ENCODE measurements at places on chromosomes 16 and 17. TPM values are rescaled to one million over a fixed set of nuclear protein-coding genes. Genes with fewer than 3 reads are reported as not detected.
A peak's percentile ranks its signal among the peaks of the same experiment; 100 is the strongest.

DNA sequence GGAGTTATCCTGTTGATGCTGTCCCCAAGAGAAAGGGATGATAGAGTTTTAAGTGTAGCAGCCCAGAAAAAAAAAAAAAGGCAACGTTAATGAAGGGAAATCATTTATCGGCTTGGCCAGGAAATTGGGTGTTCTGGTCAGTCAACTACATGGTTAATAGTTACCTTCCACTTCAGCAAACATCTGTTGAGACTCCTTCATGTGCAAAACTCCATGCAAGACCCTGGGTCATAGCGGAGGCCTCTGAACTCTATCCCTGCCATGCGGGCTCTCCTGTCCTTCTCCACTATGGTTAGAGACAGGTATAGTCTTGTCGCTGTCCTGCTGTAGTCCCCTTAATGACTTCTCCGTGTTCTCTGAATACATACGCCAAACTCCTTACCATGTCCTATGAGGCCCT, 3.5 kb upstream of the LYRM9 start:
- DNase-seq = no peak

GRCh38 chr16:28543072-28543471, 4.3 kb upstream of the NUPR1 start:
- no peak for DNase-seq

GRCh38 chr17:33198954-33199353, 94.1 kb downstream of the ASIC2 start:
- no peak for DNase-seq

GRCh38 chr17:42305543-42306384, 17.5 kb downstream of the STAT5A start:
- no peak for DNase-seq

GRCh38 chr16:4194661-4195060, 47.2 kb downstream of the SRL start:
- DNase-seq = no peak

DNA sequence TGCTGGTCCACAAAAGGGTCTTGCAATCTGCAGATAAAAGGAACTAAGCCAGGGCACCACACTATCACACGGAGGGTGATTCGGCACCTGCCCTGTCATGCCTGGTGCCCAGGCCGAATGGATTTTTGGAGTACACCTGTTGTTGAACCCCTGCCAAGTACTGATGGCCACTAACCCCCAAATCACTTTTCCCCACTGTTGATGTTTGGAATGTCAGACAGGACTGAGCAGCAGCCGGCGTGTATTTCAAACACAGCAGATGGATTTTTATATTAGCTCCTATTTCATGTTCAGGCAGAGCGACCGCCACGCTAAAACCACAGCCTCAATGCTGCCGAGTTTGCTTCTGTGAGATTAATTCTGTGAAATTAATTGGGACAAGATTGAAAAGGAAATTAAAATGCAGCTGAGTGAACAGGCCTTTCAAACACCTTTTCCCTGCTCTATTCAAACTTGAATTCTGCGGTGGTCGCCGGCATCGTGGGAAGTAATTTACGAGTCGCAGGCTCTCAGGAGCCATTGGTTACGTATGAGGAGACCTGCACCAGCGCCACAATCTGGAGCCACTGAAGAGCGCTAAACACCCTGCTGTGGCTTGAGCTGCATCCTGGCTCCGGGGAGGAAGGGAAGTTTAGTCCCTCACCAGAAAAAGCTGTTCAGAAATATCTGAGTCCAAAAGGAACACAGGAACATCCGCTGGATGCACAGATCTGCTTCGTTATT, 48.5 kb downstream of the SNX11 start:
- no peak for DNase-seq

GRCh38 chr17:68456339-68457167, 743 bp downstream of the WIPI1 start:
- DNase-seq = peak; percentile 92

The SLC7A5 gene
- total RNA-seq = 153 TPM

The KCNG4 gene
- total RNA-seq = not detected
